ENCODE measurements at places on chromosomes 4 and X.

DNA sequence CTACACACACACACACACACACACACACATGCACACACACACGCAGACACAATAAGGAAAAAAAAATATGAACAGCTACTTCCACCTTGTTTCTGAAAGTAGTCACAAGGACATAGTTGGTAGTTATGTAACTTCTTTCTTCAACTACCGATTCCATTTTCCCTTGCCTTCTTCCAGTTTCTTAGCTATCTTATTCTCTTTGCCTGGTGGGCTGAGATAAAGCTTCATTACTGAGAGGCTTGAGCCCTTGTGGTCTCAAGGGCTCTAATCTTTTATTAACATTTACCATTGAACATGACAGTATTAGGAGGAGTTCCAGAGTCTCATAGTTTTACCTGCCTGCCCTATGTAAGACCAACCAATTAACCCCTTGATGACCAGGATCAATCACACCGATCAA lies 8.9 kb upstream of the SMIM10 start:
- no peak for DNase-seq

- DNase-seq: peak; percentile 36
Measured at GRCh38 chr4:99847362-99847976, 30.8 kb downstream of the DAPP1 start.

- peak; percentile 2 for DNase-seq
Measured at GRCh38 chrX:80812176-80812575, 2.5 kb upstream of the BRWD3 start.

GRCh38 chr4:101306225-101306624 lies 41.1 kb downstream of the PPP3CA start:
- peak; percentile 11 for DNase-seq

DNA sequence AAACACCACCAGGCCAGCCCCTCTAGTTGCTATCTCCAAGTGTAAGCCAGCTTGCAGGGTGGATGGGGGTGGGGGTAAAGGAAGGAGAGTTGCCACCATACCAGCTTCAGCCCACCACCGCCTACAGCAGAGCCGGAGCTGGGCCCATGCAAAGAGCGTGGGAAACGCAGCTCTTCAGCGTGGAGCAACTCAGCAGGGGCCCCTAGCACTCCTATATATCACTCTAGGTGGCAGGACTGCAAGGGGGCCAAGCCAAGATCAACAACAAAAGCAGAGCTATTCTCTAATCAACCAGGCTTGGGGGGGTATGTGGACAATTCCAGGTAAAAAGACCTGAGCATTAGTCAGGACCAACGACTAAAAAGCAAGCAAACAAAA lies 35.5 kb upstream of the IQSEC2 start:
- DNase-seq: no peak

- DNase-seq: no peak
Measured at GRCh38 chr4:142440093-142440492, 406.0 kb downstream of the INPP4B start.

DNA sequence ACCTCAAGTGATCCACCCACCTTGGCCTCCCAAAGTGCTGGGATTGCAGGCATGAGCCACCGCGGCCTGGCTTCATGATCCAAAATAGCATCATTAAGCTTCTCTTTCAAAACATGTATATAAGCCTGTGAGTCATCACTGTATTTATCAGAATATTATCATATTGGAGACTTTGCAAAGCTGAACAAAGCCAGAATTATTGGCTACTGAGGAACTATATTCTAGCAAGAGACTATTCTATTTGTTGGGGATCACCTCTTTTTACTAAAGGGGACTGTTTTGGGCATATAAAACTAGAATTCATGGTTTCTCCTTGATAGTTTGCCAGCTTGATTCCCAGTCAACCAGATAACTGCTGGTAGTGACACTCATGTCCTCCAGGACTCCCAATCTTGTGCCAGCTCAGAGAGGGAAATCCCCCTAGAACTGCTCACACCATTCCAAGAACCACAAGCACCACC lies 40.1 kb downstream of the TET2 start:
- DNase-seq: no peak

- DNase-seq: no peak
Measured at GRCh38 chr4:31929676-31930345, 1209.6 kb downstream of the PCDH7 start.

- no peak for DNase-seq
Measured at GRCh38 chrX:40719218-40719617, 16.1 kb downstream of the MED14 start.

GRCh38 chrX:110267874-110268273 lies 50.0 kb downstream of the AMMECR1 start:
- no peak for DNase-seq

DNA sequence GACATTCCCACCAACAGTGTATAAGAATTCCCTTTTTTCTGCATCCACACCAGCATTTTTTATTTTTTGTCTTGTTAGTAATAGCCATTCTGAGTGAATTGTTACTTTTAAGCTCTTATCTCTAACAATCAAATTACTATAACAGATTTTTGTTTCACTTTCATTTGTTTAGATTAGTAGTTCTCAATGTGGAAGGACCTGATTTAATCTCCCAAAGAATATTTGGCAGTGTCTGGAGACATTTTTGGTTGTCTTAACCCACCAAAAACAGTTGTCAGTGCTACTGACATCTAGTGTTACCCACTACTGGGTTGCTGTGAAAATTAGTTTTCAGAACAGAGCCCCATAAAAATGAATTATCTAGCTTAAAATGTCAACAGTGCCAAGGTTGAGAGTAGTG lies 37.9 kb downstream of the RUFY3 start:
- DNase-seq: no peak

- DNase-seq: no peak
Measured at GRCh38 chr4:145898926-145899531, 39.6 kb downstream of the ZNF827 start.

- peak; percentile 11 for DNase-seq
Measured at GRCh38 chrX:149715468-149715867, 3.6 kb downstream of the MAGEA11 start.

DNA sequence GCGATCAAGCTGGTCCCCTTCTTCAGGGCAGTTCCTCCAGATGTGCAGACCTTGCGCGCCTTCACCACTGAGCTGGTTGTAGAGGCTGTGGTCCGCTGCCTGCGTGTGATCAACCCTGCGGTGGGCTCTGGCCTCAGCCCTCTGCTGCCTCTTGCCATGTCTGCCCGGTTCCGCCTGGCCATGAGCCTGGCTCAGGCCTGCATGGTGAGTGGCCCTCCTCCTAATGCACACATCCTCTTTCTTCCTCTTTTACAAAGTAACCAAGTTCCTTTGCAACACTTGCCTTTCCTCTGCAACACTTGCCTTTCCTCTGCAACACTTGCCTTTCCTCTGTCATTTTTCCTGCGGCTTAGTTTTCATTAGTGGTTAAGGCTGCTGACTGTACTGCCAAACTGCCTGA lies 1.8 kb downstream of the CCDC22 start:
- DNase-seq: peak; percentile 22

DNA sequence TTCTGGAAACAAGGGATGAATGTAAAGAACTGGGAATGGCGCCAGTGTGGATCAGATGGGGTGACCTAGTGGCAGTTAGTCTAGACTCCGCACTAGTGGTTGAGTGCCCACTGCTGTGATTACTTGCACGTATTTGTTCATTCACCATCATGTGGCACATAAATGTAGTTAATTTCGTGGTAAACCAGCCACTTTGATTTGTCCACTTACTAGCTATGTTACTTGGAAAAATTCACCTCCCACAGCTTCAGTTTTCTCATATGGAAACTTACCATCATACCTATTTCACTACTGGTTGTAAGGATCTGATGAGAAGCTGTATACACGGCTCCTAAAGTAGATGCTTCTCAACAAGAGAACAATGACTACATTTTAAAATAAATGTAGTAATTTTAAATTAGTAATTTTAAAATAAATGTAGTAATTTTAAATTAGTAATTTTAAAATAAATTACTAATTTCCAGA lies 394 bp upstream of the DYNLT3 start:
- no peak for DNase-seq

Measured in GM20000 (cell line).